ENCODE measurements at places on chromosomes 12 and 14.
A peak's percentile ranks its signal among the peaks of the same experiment; 100 is the strongest.

DNA sequence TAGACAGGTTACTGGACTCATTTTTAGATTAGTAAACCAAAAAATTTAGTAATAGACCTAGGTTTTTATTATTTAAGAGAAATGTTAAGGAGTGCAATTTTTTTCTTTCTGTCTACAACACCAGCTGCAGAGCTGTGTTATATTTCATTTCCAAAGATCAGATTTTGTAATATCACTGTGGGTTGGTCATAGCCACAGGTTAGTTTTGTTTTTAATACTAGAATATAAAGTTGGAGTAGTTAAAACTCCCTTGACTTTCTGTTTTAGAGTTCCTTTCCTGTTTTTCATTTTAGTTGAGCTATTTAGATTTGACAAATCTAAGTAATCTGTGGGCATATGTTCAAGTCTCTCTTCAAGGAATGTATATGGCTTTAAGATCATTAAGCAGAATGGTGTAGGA lies 30.7 kb upstream of the GARIN2 start:
- DNase-seq: no peak

DNA sequence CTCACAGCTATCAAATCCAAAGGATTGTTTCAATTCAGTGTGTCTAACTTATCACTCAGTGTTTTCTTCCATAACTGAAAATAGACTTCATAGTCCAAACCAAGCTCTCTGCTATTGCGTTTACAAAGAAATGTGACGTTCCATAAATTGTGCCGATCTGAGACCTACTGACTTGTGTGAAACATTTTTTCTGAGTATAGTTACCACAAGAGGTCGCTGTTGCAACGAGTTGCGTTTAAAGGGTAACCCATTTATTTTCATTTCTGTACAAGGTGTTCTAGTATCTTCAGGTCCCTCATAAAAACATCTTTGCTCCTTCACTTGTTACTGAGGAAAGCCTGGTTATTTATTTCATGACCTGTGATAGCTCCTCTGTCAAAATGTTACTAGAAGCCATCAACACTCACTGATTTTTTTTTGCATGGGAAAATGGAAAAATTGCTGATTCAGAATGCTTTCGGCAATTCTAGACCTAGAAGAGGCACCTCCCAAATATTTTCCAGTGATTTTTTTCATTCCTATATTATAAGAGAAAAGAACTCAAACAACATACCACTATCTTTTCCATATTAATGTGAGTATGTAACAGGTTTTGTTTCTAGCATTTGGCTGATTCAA lies 60.9 kb upstream of the OR4E1 start:
- DNase-seq: peak; percentile 49

DNA sequence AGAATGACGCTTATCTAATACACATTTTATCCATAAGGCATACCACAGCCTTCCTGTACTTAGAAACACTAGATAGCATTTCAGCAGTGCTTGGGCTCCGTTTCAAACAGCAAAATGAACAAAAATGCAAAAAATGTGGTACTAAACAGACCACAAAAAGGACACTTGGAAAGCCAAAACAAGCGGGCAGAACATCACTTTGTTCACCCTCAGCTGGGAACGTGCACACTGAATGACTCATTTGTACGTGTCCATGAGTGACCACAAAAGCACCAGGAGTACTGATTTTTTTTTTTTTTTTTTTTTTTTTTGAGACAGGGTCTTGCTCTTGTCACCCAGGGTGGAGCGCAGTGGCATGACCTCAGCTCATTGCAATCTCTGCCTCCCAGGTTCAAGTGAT lies 8.9 kb upstream of the FOXN3 start:
- no peak for DNase-seq

DNA sequence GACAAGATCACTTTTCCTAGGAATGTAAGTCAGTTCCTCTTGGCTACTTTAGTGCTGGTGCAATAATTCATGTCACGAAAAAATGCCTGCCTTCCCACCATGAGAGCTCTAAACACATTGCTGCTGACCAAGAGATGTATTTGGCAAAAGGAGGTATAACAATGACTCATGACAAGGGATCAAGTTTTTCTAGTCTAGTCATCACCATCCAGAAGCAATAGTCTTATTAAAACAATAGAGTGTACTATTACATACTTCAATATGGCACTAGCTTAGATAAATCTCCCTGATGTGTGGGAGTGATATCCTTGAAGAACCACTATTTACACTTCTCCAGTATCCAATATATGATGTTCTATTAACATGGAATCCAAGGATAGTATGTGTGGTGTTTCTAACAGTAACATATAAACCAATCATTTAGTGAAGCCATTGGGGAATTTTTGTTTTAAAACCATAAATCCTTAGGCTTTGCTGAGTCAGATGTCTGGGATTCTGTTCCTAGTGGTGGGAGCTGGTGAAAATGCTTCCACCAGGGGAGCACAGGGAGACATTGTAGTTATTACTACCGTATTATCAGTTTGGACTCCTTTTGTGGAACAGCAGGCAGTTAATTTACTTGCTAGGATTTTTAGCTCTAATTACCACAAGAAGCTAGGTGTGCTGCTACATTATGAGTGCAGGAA lies 1387.5 kb downstream of the LRFN5 start:
- no peak for DNase-seq

DNA sequence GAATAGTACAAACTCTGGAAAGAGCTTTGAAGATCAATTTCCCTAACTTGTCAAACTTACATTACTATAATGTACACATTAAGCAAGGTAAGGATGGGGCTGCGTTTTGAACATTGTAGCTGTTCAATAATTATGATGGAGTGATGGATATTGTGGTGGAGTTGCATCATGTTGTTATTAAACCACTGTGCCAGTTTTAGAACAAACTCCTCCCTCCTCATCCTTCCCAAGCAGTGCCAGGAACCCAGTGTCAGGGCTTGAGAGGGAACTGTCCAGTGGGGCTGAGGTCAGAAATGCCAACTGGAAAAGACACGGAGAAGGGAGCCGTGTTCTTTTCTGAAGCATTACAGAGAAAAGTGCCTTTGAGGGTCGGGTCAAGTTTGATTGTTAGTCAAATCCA lies 31.9 kb upstream of the PAPOLA start:
- DNase-seq: no peak

GRCh38 chr12:56989861-56990610 lies 16.3 kb downstream of the ZBTB39 start:
- no peak for DNase-seq

DNA sequence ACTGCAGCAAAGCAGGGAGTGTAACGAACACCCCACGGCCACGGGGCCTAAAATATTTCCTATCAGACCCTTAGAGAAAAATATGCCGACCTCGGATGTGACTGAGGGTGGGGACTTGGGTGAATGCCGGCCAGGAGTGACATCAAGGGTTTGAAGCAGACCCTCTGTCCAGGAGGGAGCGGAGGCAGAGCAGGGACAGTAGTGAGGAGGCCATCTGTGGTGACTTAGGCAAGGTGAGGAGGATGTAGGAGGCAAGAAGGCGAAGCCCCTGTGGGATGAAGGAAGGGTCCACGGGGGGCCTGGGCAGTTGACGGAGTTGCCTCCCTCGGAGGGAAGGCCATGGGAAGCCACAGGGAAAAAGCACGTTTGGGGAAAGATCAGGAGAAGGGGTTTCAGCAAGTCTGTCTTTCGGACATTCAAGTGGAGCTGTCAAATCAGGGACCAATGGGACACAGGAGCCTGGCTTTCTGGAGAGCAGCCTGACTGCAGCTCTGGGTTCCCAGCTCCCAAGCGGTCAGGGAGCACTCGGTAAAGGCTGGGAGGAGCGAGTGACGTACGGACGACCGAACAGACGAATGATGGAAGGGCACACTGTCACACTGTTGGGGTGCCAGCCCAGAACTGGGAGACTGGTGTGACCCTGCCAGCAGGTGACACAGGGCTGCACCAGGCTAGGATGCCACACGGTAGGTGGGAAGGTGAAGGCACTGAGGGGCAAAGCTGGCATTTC lies 74.3 kb downstream of the MOK start:
- DNase-seq: no peak

GRCh38 chr12:11991604-11992003 lies 79.1 kb upstream of the BCL2L14 start:
- no peak for DNase-seq

GRCh38 chr12:34333337-34333736 lies 311.0 kb downstream of the ALG10 start:
- no peak for DNase-seq

DNA sequence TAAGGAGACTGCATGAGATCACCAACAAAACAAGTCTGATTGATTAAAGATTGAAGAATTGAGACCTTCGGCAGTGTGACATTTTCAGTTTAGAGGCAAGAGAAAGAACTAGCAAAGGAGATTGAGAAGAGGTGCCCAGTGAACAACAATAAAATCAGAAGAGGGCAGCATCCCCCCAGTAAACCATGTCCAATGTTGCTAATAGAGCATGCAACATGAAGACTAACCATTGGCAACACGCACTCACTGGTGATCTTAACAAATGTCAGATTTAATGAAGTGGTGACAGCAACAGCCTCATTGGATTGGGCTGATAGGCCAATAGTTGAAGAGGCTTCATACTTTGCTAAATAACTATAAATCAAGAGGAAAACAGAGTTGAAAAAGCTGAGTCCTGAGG lies 20.7 kb upstream of the TAS2R14 start:
- DNase-seq: no peak

GRCh38 chr12:117212563-117213190 lies 22.4 kb upstream of the FBXO21 start:
- peak; percentile 71 for DNase-seq

DNA sequence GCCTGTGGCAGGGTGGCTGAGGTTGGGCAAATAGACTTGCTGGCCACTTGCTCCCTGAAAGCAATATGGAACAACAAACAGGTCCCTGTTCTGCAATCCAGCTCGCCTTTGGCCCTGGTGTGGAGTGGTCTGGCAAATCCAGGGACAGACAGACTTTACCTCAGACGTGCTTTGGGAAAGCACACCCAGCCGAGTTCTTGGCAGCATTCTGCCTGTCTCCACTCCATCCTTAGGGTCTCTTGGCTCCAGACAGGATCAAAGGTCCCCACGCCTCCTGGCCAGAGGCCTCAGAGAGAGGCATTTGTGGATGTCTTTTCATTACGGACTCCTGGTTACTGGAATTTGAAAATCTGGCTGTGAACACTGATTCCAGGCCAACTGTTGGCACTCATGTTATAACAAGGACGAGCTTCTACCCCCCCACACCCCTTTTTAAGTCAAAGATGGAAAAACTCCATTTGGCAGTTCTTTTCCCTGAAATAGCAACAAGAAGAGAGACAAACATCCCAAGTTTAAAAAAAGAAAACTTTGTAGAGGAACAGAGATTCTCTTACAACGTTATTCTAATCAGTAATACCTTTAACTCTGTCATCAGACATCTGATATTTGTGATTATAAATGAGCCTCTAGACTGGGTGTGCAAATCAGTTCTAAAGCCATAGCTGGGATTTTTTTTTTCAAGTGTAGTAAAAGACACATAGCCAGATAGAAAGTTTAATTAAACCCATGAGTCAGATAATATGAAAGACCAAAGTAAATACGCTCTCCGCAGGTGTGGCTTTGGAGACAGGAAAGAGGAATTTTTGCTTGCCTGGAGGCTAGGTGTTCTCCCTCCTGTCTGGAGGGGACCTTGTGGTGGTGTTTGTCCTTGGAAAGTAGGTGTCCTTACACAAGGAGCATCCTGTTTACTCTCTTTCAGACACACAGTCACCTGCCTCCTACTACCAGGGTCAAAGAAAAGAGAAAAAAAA lies 60.7 kb downstream of the GALNT8 start:
- DNase-seq: no peak

GRCh38 chr12:23707270-23707669 lies 242.2 kb downstream of the SOX5 start:
- no peak for DNase-seq

DNA sequence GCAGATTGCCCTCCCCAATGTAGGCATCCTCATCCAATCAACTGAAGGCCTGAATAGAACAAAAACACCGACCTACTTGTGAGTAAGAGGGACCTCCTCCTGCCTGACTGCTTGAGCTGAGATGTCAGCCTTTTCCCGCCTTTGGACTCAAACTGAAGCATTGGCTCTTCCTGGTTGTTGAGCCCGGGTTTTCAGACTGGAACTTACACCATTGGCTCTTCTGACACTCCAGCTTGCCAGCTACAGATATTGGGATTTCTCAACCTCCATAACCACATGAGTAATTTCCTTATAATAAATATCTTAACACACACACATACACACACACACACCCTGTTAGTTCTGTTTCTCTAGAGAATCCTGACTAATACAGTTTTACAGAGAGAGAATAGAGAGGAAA lies 173.4 kb upstream of the NTF3 start:
- DNase-seq: no peak

DNA sequence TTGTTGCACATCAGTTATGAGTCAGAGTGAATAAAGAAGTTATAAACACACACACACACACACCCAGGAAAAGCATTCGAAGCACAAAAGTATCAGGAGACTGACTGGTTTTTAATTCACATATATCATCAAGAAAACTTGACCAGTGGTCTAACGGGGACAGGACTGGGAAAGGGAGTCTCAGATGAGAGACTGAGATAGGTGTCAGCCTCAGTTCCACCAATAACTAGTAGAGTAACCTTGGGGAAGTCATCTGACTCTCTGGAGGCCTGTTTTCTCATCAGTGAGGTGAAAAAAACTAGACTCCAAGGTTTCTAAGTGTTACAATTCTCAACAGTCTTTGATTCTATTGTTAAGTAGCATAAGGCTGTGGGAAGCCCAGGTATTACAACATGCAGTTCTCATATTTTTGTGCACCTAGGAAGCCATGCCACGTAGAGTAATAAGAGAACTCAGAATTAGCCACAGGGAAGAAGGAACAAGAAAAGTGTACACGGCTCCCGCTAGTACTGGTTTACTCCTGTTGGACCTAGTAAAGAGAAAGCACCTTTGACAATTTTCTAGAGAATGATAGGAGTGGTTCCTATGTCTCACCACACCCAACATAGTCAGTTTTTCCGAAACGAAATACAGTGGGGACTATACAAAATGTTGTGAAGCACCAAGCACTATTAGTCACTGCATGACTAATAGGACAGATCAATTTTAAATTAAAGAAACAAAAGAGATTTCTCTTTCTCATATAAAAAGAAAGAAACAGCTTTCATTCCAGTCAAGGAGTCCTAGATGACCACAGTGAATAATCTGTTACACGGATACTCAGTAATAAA lies 5.0 kb downstream of the PPTC7 start:
- DNase-seq: peak; percentile 34

- no peak for DNase-seq
These were observed 63.8 kb downstream of the CDC42BPB start for GRCh38 chr14:102993523-102993922.

DNA sequence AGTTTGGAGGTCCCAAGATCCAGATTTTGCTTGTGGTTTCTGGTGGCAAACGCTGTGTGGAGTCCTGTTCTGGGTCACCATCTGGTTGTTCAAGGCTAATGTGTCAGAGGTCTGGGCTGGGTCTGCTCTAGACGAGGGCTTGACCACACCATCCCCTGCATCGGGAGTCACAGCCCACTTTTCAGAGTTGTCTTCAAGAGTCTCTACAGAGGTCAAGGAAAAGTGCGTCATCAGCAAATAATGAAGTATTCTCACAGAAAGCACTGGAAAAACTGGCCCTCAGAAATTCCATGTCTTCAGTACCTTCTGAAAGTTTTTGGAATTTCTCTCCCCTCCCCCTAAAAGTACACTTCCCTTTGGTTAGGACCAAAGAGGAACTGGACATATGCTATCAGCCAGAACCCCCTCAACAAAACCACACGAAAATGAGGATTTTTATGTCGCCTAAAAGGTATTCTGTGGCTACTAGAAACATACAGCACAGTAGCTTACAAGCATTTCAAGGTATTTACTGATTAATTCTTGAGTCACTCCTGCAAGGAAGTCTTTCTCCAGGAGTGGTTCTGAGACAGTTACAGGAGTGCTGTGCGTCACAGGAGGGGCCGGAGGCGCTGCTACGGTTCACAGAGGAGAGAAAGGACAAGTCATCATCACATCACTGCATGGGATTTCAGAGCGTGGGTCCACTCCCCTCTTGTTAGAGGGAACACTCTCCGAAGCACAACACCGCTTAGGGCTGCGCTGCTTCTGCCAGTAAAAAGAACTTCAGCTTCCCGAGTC lies 35.4 kb downstream of the RAD52 start:
- DNase-seq: no peak

All from CD8-positive, alpha-beta T cell (primary cell).